GDM1 (cell line): ENCODE measurements at places on chromosomes 5 and 9.
A peak's percentile ranks its signal among the peaks of the same experiment; 100 is the strongest.

DNA sequence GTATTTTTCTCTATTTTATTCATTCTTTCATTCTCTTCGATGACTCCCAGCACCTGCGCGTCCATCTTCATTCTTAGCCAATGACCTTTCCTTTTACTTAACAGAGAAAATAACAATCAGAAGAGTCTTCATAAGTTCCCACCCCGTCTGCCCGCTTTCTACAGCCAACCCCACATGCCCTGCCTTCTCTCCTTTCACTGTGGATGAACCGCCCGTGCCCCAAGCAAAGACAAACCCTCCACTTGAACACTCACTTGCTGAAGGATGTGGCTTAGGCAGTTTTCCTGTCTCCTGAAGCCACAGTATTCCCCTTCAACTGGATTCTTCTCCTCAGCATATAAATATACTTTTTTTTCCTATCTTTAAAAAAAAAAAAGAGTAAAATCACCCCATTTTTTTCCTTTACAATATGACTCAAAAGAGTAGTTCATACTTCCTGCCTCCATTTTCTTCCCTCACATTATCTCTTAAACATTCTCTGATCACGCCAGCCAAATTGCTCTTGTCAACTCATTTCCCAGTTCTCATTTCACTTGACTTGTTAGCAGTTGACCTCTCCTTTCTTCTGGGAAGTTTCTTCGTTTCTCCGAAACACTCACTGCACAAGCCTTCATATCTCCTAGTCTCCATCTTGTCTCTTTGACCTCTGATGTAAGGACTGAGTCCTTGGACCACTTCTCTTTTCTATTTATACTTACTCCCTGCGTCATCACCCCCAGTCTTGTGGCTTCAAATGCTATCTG, 11.1 kb downstream of the NIPSNAP3B start:
- peak; percentile 61 for DNase-seq

DNA sequence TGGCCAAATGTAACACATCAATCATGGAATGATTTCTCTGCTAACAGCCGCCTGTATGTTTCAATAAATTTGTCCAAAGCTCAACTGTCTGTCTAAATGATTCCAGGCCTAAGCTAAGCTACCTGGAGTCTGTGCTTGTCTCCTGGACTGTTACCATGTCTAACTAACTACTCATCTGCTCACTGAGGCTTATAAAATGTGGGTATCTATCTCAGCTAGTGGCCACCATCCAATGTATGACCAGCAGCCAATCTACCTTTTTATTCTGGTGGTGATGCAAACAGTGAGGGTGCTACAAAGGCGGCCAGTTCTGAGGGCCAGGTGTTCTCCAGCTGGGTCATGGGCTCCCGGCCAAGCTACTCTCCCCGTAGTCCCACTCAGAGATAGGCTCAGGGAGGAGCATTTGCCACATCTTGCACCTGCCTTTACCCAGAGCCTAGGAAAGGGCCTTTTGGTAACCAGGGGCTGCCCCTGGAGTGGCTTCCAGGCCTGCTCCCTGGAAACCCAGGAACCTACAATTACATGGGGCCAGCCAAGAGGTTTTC, 59.1 kb downstream of the PFDN1 start:
- DNase-seq = no peak

- no peak for DNase-seq
These were observed 48.4 kb downstream of the ZNF608 start for GRCh38 chr5:124697933-124698591.

- DNase-seq = no peak
These were observed 9.7 kb upstream of the RALGDS start for GRCh38 chr9:133130685-133131244.

DNA sequence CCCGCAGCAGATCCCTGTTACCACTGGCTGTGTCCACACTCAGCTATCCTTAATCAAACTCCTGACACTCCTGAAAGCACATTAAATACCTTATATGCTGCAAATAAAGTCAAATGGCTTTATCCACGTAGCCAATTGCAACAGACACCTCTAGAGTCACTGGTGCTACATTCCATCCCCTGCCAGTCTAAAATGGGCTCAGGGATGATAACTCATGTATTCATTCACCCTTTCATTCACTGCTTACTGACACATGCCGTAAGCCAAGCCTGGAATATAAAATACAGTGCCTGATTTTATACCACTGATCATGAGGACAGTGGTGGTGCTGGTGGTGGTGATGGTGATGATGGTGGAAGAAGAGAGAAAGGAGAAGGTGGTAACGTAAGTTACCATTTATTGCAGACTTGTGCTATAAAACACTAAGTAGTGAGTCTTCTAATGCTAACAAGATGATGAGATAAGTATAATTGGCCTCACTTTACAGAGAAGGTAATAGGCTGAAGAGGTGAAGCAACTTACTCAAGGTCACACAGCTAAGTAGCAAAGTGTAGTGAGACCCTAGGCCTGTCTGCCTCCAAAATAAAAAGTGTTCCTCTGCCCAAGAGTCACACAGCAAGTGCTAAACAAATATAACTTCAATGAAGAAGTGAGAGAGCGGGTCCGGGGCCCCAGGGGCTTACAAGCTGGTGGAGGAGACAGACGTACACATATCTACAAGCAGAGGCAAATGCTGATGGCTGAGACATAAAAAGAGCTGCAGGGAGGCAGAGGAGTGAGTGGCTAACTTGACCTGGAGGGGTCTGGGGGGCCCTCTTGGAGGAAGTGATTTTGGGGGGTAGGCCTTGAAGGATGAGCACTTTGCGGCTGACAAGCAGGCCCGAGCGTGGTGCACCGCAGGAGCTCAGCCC, 1.2 kb downstream of the TTLL11 start:
- DNase-seq = no peak

DNA sequence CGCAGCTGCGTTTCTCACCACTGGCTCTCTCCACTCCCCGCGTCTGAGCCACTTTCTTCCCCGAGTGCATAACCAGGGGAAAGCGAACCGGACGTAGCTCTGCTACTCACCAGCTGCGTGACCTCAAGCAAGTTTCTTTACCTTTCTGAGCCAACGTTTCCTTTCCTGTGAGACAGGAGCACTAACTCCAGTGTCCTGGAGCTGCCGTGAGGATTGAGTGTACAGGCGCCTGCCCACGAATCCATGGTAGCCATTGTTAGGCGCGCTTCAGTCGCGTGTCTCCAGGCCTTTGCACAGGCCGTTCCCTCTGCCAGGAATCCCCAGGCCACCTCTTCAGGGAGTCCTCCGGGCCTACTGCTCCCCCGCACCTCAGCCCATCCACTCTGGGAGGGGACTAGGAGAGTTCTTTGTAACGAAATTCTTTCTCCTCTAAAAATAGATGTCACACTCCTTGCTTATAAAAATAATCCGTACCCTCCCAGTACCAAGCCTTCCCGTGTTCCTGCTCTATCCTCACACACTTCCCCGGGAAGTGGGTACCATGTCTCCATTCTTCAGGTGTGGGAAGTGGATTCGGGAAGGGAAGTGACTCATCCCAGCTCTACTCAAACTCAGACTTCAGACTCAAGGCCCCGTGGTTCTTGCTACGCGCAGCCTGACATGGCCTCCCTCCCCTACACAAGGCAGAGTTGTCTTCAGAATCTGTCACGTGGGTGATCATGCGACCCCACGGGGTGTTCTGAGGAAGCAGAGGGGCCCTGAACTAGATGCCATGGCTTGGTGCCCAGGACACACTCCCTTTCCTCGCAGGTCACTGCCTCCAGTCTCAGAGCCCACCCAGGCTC, 16.1 kb upstream of the CRB2 start:
- DNase-seq = peak; percentile 66

DNA sequence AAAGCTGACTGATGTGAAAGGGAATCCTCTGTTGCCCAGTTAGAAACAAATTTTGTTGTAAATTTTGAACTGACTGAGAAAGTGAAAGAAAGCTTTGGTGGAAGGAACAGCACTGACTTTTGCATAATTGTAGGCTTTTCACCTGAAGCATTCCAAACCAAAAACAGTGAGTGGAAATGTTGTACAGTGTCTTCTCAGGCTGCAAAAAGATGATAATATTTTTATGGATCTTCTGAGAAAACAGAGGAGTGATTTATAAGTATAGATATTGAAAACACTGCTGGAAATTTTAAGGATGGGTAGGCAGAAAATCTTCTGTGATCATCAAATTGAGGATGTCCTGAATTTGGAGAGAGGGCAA, 40.0 kb downstream of the LURAP1L start:
- no peak for DNase-seq

DNA sequence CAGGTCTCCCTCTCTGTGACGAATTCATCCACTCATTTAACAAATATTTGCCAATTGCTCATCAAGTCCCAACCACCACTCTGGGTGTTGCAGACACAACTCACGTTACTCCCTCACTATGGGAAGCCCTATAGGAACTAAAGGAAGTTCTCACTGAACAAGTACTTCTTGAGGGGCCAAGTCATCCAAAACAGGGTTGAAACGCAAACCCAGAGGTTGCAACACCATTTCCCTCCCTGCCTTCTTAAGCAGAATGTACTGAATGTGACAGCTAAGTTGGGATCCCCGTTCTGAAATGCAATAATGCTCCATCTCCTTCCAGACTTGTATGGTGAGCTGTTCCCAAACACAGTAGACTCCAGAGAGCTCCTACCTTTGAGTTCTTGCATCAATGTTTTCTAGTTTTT, 34.3 kb downstream of the EPB41L4B start:
- DNase-seq = no peak

DNA sequence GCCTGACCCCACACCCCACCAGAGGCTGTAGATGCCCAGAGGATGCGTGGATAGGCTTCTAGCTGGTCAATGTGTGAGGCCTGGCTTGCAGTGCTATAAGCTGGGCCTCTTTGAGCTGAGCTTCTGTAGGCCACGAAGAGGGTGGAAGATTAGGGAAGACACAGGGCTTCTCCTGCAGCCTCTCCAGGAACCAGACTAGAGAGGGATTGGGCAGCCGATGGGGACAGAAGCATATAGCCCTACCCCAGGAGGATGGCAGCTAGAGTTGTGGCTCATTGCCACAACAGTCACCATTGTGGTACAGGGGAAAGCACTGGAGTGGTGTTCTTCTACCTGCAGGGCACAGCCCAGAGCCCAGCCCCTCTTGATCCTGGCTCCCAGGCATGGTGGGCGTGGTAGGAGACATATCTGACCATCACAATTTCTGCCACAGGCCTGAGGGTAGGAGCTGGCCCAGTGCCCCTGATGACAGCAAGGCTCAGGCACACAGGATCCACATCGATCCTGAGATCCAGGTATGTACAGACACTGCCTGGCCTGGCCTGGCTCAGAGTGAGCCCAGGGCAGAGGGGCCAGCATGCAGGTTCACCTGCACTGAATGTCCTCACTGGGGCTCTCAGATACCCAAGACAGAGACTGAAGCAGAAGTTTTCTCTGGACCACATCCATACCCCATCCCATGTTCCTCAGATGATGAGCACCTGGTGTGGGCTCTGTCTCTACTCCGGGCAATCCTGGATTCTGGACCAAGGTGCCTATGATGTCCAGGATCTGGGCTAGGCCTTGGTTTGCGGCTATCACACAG, 8.7 kb downstream of the PDLIM4 start:
- DNase-seq = no peak

GRCh38 chr9:84314306-84314705, 26.3 kb downstream of the SLC28A3 start:
- DNase-seq = no peak

- no peak for DNase-seq
These were observed 6.3 kb upstream of the IFNA8 start for GRCh38 chr9:21402386-21403251.

DNA sequence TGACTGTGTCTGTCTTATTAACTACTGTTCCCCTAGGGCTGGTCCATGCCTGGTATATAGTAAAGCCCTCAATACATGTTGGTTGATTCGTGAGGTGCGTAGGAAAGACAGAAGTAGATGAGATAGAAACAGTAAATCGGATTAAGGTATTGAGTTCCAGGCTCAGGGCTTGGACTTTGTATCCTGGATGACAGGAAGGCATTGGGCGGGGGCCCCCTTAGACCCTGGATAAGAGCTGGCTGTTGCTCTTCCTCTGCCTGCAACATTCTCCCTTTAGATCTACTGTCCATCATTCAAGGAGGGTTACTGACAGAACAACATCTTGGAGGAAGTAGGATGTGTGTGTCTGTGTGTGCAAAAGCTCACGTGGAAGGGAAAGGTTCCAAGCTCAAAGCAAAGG, 31.2 kb upstream of the CTNNA1 start:
- no peak for DNase-seq

DNA sequence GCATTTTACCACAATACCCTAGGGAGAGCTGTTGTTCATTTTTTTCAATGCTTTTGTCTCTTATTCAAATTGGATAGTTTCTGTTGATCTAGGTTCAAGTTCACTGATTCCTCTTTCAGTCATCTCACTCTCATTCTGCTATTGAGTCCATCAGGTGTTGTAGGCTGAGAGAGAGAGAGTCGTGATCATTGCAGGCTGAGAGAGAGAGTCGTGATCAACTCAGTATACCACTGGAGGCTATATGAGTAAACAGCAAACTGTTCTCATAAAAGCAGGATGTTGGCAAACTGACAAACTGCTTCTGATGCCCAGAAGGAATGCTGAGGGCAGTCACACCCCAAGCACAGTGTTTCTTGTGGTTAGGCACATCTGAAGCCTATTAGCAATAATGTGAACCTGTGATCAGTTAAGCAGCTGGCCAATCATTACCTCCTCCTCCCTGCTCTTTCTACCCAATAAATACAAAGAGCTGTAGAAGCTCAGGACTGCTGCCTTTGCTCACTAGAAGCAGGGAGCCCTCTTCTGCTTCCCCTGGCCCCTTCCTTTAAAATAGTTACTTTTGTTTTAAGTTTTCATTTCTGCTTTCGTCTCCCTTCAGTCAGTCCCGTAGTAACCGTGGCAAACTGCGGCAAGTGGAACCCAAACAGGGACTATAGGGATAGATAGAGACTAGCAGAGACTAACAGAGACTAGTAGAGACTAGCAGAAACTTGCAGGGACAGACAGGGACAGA, 476.1 kb upstream of the ACO1 start:
- DNase-seq = no peak

GRCh38 chr9:35313916-35314315, 152.1 kb downstream of the UNC13B start:
- no peak for DNase-seq

DNA sequence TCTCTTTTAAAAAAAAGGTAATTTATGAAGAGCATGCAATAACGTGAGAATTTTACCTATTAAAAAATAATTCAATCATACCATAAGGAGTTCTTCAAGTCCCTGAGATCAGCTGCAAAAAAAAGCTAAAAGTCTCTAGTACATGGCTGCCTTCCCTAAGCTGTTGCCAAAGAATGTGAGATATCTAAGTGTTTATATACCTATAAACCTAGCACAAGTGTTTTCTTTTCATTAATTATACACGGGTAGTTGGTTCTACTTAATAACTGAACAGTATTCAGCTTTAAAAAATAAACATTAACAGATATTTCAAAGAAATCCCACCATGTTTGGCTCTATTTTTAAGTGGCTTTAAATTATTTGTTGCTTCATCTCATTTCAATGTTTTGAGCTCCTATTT, 25.9 kb downstream of the FNBP1 start:
- no peak for DNase-seq

- DNase-seq = no peak
These were observed 795 bp upstream of the STOML2 start for GRCh38 chr9:35103660-35104191.

- DNase-seq = no peak
These were observed 73.9 kb downstream of the SH3PXD2B start for GRCh38 chr5:172380301-172380986.

- DNase-seq = no peak
These were observed 81.0 kb upstream of the DAB2 start for GRCh38 chr5:39505791-39506190.

GRCh38 chr9:77903666-77904285, 127.8 kb downstream of the GNAQ start:
- no peak for DNase-seq

- no peak for DNase-seq
These were observed 2.8 kb downstream of the CMBL start for GRCh38 chr5:10304932-10305331.

- no peak for DNase-seq
These were observed 77.4 kb upstream of the ADAMTS16 start for GRCh38 chr5:5062525-5063302.
